ENCODE measurements at places on chromosomes 3 and 15.
A peak's percentile ranks its signal among the peaks of the same experiment; 100 is the strongest.

- DNase-seq, result no peak
Measured at GRCh38 chr3:184320104-184320445, 5.7 kb downstream of the EIF4G1 start.

- no peak for DNase-seq
Measured at GRCh38 chr15:29670998-29671981, 151.0 kb downstream of the TJP1 start.

- DNase-seq, result no peak
Measured at GRCh38 chr3:1216856-1217255, 124.0 kb downstream of the CNTN6 start.

GRCh38 chr15:25239471-25240345, 199.1 kb downstream of the UBE3A start:
- no peak for DNase-seq

DNA sequence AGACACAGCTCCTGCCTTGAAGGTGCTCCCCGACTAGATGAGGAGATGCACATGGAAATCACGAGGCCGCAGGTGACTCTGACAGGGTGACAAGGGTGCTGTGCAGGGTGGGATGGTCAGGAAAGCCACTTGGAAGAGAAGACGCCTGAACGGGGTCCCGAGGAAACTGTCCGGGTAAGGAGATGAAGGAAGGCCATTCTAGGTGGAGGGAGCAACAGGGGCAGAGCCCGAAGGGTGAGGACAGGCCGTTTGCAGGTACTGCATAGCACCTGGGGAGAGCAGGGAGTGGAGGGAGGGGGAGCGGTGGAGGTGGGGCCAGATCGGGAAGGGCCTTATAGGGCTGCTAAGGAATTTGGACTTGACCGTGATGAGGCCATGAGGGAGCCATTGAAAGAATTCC, 105.6 kb upstream of the DLG1 start:
- DNase-seq, result no peak

DNA sequence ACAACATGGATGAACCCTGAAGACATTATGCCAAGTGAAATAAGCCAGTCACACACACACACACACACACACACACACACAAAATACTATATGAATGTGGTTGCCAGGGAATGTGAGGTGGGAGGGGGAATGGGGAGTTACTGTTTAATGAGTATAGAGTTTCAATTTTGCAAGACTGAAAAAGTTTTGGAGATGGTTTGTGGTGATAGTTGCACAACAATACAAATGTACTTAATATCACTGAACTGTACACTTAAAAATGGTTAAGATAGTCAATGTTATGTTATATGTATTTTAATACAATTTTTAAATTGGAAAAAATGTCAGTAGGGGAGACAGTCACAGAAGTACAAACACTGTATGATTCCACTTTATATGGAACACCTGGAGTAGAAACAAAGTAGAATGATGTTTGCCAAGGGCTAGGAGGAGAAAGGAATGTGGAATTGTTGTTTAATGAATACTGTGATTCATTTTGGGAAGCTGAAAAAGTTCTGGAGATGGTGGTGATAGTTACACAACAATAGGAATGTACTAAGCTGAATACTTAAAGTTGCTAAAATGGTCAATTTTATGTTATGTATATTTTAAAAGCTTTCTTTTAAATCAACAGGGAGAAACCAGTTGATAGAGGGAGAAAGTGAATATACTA, 76.6 kb downstream of the RPL39L start:
- DNase-seq, result no peak

DNA sequence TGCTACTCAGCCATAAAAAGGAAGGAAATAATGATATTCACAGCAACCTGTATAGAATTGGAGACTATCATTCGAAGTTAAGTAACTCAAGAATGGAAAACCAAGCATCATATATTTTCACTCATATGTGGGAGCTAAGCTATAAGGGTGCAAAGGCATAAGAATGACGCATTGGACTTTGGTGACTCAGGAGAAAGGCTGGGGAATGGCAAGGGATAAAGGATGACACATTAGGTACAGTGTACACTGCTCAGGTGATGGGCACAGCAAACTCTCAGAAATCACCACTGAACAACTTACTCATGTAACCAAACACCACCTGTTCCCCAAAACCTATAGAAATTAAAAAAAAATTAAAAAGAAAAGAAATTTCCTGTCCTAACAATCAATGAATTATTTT, 42.7 kb downstream of the ALCAM start:
- DNase-seq, result no peak

- DNase-seq, result no peak
Measured at GRCh38 chr3:179842061-179842460, 189.2 kb downstream of the USP13 start.

GRCh38 chr15:48085591-48085930, 35.2 kb upstream of the SLC24A5 start:
- no peak for DNase-seq

DNA sequence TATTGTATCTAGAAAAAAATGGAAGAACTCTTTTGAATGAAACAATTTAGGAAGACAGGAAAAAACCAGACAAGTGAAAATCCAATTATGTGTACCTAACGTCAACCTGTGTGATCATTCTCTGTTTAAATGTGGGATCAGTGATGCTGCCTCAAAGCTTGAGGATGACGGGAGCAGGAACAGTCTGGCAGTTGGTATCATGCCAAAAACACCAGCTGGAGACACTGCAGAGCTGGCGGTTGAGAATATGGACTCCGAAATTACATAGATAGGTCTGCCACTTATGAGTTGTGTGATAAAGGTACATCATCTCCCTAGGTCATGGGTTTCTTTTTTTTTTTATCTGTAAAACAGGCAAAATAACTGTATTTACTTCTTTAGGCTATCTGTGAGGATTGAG, 480.5 kb downstream of the CNTN4 start:
- no peak for DNase-seq

DNA sequence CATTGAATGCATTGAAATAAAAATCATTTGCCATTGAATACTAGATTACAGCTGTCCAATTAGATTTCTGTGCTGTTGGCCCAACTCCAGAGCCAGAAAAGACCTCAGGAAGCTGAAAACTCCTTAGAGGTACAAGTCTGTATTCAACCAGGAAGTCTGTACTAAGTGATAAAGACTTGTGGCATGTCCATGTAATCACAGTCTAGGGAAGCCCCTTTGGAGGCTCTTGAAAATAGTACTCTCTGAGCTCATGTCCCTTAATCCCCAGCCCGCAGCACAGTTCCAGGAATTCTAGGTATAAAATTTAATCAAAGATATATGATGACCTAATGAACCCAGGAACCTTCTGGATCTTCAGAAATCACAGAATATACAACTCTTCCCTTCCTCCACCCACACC, 279.4 kb downstream of the RSL24D1 start:
- DNase-seq, result no peak

- DNase-seq, result no peak
Measured at GRCh38 chr15:53880357-53880756, 97.9 kb upstream of the UNC13C start.

DNA sequence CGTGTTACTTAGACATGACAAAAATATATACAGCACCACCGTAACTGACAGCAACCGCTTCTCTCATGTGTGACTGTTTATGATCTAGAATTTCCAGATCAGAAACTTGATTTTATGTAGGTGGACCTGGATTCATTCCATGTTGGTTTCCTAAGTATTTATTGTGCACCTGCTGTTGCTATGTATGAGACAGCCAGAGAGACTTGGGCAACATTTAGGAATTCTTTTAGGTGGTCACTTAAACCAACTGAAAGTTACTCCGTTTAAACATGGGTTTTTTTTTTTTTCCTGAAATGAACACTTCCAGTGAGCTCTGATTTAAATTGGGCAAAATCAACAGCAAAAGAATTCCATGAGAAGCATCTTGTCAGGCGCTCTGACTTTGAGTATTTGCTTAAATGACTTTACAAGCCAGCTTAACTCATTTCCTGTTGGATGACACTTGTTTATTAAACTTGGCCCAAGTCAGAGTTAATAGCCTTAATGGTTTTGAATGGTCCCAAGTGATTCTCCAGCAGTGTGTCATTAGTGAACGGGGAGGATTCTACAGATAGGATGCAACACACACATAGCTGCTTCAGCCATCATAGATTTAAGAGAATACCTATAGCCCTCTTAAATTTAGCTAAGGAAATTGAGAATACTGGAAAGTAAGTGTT, 31.8 kb downstream of the MITF start:
- no peak for DNase-seq

GRCh38 chr3:35670408-35670965, 31.2 kb downstream of the ARPP21 start:
- no peak for DNase-seq

GRCh38 chr3:37909067-37909911, 47.6 kb downstream of the CTDSPL start:
- DNase-seq, result no peak

- peak; percentile 42 for DNase-seq
Measured at GRCh38 chr3:151171145-151171757, 31.8 kb downstream of the GPR171 start.

- DNase-seq, result peak; percentile 52
Measured at GRCh38 chr15:80695099-80695910, at the start of gene ABHD17C. ABHD17C (plus strand) TSS chr15:80695310; CDS start chr15:80695430, 120 bp downstream.

DNA sequence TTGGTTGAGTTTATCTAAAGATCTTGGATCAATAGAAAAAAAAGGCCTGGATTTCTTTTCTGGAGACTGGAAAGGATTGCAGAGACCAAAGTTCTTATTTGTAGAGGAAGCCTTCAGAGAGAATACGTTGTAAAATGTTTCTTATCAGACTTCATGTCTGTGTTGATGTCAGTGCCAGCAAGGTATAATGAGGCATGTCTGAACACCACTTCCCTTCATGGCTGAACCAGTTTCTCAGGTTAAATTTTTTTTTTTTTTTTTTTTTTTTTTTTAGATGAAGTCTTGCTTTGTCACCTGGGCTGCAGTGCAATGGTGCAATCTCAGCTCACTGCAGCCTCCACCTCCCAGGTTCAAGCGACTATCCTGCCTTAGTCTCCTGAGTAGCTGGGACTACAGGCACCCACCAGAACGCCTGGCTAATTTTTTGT, 17.8 kb upstream of the ZNF774 start:
- no peak for DNase-seq

GRCh38 chr3:9725775-9726515, 5.6 kb upstream of the BRPF1 start:
- DNase-seq, result no peak

DNA sequence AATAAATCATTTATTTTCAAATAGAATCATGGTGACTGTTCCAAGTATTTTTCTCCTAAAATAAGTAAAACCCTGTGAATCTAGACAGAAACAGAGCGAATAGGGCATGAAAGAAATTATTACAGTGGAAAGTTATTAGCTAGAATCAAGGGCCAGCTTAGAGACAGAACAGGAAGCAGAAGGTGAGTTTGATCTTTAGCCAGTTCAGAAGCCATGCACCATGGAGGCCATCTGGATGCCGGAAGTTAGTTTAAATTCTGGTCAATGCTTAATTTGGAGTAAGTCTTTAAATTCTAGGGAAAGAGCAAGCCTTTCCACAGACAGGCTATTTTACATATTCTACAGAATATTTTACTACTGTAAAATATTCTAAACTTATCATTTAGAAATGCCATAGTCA, 574.8 kb downstream of the CADM2 start:
- no peak for DNase-seq

- DNase-seq, result no peak
Measured at GRCh38 chr3:46907271-46907670, 29.8 kb downstream of the PTH1R start.

DNA sequence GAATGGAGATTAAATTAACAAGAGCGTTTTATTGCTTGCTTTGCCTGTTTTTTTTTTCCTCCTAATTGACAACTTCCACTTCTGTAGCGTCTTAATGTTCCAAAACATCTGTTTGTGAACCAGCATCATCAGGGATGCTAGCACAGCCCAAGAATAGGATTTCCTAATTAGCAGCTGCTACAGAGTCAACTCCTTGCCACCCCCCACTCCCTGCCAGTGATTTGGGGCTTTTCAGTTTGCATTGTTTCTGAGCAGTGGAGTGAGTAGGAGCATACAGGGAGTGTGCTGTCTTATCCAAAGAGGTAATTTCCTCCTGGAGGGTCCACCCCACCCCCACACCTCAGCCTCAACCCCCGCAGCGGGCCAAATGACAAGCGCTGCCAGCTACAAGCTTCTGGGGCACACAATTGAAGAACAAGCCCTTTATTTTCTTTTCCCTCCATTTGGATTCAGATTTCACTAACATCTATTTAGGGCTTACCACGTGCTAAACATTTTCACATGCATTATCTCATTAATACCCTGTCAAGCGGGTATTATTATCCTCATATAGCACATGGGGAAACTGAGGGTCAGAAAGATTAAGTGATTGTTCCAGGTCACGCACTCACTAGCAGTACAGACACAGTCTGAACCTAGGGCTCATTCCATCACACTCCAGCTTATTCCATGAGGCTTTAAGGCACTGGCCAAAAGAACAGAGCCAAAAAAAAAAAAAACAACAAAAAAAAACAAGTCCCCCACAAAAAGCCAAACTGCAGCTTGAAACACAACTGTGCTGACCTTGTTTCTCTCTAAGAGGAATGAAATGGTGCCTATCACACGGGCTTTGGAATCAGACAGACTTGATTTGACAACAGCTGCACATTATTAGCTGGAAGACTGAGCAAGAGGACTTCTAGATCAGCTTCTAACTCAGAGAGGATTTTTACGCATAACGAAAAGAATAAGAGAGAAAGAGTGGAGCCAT, 16.4 kb downstream of the HEG1 start:
- no peak for DNase-seq

- peak; percentile 59 for DNase-seq
Measured at GRCh38 chr15:89361451-89362202, 27.0 kb upstream of the POLG start.

DNA sequence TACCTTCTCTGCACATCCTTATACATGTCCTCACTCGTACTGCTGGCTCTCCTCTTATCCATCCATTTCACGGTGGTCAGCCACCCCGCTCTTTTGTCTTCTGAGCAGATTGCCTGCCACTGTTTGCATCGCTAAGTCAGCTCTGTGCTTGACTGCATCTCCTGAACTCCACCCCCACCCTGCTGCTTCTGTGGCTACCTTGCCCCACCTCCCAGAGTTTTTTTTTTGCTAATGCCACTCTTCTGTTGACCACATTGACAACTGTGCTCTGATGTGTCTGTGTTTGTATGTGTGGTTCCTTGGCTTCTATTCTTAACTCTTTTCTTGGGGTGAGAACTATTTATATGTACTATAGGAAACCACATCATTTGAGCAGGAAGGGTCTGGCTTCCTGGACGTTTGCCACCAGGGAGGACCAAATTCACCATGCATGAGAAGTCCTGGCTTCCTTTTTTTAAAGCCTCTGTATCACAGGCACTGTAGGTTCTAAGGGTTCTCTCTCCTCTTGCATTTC, 12.8 kb upstream of the MTMR10 start:
- no peak for DNase-seq

GRCh38 chr3:174094669-174095068, 697.1 kb downstream of the NLGN1 start:
- DNase-seq, result no peak
